ENCODE measurements at places on chromosomes 5 and 9.

- DNase-seq: no peak
Measured at GRCh38 chr9:118162716-118163115, 458.5 kb downstream of the TLR4 start.

DNA sequence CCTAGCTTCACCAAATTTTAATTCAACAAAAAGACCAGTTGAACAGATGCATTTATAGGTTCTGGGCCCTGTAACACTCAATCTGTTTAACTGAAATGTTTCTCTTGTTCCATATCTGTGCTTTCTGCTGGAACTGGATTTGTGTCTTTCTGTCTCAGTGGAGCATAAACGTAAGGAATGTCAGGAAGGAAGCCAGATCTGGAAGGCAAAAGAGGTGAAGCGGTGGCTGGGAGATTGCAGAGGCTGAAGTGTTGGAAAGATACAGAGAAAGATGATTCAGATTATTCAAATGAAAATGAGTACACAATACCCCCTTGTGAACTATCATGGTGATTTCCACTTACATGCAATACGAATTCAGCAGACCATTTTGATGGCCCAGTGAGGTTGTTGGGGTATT is 406.8 kb downstream of the BRINP1 start:
- DNase-seq: no peak

DNA sequence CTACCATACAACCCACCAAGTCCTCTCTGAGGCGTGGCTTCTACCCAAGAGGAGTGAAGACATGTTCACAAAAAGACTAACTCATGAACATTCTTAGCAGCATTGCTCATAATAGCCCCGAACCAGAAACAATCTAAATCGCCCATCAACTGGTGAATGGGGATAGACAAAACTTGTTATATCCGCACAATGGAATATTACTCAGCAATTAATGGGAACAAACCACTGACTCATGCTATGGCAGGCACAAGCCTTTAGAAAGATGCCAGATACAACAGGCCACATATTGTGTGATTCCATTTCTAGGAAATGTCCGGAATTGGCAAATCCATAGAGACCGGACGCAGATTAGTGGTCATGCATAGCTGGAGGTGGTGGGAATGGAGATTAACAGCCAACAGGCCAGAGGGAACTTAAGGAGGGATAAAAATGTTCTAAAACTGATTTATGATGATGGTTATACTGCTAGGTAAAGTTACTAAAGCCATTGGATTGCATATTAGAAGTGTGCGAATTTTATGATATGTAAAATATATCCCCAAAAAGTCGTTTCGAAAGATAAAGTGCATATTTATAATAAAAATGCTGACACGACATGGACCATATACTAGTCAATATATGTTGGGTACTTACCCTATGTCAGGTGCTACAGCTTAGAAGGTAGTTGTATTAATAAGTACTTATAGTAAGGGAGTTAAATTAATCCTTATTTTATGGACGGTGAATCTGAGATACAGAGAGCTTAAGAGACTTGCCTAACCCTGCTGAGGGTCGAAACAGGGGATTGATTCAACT is 55.4 kb downstream of the LHX2 start:
- DNase-seq: no peak

GRCh38 chr5:123455095-123455494 is 31.9 kb upstream of the CEP120 start:
- no peak for DNase-seq

- no peak for DNase-seq
Measured at GRCh38 chr9:20569525-20569924, 52.8 kb downstream of the MLLT3 start.

DNA sequence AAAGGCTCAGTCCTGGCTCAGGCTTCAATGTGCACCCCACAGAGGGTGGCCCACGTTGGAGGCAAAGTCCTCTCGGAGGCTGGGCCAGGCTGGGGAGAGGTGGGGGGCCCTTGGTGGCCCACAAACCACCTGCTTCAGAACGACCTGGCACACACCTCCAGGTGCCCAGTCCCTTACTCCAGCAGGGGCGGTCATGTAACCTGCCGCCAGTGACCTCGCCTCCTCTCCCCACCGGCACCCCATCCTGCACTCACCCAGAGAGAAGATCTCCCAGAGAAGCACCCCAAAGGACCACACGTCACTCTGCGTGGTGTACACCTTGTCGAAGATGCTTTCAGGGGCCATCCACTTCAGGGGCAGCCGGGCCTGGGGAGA is 22.5 kb upstream of the SCGB3A1 start:
- DNase-seq: no peak

- DNase-seq: no peak
Measured at GRCh38 chr9:73680831-73681230, 529.2 kb downstream of the ANXA1 start.

GRCh38 chr9:792331-793260 is 48.9 kb upstream of the DMRT1 start:
- DNase-seq: no peak

DNA sequence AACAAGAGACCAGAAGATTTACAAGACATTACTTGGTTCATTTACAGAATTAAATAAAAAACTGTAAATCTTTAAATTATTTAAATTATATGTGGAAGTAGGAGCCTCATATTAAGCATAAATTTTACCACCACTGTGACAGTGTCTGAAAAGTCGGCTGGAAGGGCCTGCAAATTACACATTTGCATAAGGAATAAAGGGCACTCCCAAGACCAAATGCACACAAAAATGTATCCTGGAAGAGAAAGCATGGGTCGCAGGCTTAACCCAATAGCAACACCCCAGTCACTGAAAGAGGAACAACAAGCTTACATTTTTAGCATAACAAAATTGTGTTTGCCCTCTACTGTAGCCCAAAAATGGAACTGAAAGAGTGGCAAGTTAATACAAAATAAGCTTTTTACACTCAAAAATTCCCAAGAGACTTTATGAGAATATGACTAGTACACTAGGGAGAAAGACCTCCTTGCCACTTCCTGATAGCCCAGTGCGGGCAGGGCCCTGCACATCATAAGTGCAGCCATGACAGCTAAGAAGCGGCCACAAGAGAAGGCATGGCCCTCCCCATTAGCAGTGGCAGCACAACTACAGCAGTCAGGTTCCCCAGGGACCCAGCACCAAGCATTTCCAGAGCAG is 482.0 kb downstream of the DTWD2 start:
- peak; percentile 29 for DNase-seq

DNA sequence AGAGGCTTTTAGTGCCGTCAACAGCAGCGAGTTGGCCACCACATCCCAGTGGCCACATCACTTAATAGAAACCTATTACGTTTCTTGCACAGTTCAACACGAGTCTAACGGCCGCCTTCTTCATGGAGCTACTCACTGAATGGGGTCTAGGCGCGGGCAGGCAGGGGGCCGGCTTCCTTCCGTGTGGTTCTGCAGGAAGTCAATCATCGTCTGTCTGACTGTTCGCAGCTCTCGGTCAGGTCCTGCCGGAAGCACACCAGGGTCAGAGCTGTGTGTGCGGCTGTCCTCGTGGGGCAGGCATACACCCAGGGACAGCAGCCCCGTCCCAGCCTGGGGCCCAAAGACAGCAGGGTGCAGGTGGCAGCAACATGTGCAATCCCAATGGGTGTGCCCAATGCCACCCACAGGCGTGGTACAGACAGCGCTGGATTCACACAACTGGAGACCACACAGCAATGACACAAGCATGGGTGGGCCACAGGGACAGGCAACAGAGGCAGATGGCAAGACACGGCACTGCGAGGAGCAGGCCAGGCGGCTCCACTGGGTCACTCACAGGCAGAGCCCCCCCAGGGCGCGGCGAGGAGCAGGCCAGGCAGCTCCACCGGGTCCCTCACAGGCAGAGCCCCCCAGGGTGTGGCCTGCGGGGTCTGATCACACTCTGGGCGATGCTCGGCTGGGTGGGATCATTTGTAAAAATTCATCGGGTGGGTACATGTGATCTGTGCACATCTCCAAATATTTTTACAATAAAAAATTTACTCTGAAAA is 19.1 kb upstream of the LHX3 start:
- DNase-seq: no peak

GRCh38 chr5:123163225-123163876 is 74.3 kb downstream of the PRDM6 start:
- DNase-seq: no peak

DNA sequence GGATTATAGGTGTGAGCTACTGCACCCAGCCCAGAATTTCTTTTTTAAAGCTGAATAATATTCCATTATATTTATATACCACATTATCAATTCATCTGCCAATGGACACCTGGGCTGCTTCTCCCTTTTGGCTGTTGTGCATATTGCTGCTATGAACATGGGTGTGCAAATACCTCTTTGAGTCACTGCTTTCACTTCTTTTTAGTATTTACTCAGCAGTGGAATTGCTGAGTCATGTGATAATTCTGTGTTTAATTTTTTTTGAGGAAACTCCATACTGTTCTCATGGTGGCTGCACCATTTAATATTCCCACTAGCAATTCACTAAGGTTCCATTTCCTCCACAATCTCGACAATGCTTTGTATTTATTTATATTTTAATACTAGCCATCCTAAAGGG is 36.1 kb upstream of the KIF4B start:
- DNase-seq: no peak

DNA sequence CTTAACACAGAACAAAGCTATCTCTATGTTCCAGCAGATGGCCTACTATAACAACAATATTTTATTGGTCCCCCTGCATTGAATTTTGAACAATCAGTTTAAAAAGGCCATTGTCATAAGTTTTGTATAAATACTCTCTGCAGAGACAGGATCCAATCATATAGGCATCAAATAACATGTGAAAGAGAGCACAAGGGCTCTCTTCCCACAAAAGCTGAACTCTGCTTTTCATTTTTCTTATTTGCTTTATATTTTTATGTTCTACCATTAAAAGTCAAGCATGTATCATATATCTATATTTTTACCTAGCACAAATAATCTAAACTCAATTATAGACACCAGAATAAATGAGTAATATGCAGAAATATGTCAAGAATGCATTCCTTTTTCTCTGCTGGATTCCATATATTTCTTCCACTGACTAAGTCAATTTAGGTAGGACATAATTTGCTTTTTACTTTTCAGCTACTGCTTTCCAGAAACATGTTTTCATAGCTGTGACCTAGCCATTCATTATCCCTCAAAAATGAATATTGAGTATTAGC is 143.6 kb downstream of the CDH9 start:
- no peak for DNase-seq

- DNase-seq: no peak
Measured at GRCh38 chr9:120924698-120925534, 1.7 kb downstream of the TRAF1 start.

DNA sequence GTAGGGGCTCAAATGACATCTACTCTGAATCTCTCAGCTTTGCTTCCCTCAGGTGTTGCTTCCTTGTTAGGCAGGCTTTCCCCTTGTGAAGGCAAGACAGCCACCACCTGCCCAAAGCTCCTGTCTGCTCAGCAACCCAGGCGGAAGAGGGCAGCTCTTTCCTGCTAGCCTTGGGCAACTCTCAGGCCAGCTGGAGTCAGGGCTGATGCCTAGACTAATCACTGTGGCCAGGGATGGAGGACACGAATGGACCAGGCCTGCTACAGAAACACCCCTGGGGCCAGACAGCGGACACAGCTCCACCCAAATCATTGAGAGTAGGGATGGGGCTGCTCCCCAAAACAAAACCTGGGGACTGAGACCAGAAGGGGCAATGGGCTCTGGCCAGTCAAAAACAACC is 138.0 kb downstream of the MTX3 start:
- DNase-seq: no peak

DNA sequence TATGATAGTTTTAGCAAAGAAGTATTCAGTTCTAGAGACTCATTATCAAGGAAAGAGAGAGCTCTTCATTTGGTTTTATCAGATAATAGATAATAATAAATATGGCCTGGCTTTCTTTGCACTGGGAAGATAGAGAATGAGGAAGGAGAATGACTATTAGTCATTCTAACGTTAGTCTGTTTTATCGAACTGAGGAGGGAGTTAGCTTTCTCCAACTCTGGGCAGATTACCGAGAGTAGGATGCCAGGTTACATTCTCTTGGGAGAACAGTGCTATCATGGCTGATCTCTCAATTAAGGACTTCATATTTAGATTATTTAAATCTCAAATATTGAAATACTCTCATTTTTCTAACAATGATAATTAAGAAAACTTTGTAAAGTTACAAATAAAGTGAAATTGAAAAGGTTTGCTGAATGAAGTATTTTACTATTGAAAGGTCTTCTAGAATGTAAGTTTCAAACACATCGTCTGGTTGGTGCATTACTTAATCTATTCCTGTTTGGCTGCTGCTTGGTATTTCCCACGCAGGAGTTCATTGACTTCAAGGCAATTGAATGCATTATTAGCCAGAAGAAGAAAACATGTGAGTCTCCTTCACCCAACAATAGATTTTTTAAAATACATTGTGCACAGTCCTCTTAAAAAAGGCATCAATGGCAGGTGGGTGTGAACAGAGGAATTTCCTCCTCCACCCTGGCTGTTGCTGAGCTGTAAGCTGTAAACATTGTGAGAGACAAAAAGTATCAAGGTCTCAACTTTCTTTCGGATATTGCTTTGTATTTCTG is 140.8 kb downstream of the C9orf152 start:
- no peak for DNase-seq

DNA sequence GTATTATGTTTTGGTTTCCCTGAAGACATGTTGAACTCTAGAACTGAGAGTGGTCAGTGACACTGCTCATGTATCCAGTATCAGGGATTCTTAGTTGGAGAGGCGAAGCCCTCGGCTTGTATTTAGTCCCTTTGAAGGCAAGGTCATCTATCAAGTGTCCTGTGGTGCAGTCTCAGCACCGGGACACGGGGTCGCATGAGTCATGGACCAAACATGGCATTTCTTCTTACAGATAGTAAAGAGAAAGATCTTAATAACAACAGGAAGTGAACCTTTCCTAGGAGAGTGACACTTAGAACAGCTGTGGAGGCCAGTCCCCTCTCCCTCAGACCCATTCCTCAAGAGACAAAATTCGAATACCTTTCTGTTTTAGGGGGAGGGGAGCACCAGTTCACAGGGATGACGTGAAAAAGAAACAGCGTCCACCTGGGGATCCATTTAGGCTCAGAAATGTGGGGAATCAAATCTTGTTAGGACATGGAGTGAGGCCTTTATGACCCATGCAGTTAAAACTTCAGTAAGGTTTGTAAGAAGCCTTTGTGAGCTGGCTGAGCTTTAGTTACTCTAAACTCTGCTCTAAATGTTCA is 86.5 kb downstream of the ADGRV1 start:
- DNase-seq: no peak

- no peak for DNase-seq
Measured at GRCh38 chr5:965604-966344, 42.8 kb upstream of the NKD2 start.

GRCh38 chr5:59838067-59838466 is 55.5 kb downstream of the PDE4D start:
- no peak for DNase-seq

DNA sequence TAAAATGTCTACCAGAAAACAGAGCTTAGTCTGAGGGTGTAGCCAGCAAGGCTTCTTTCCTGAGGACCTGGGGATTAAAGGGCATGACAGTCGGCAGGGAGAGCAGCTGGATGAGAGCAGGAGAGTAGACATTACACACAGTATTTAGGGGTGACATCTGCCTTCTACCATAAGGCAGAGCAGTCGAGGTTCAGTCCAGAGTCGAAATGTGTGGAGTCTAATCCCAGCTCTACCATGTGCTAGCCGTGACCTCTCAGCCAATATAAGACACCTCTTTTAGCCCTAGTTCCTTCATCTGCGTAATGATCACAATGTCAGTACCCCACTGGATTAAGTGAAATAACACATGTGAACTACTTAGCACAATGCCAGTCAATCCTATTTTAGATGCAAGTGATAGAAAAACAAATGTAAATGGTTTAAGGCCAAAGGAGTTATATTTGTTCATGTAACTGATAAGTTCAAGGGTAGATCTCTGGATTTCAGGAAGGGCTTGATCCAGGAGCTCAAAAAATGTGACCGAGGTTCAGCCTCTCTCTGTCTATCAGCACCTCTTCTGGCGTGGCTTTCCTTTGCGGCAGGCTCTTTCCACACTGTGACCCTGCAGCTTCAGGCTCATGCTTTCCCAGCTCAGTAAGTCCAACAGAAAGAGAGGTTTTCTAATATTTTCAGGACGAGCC is 16.2 kb upstream of the CPLX2 start:
- no peak for DNase-seq

Data from CD4-positive, alpha-beta T cell treated with Interleukin-15 for 1 hour (primary cell).